ENCODE measurements at places on chromosomes 6 and 20.
A peak's percentile ranks its signal among the peaks of the same experiment; 100 is the strongest.

GRCh38 chr6:146544616-146545182, 1.1 kb downstream of the RAB32 start:
- no peak for DNase-seq

DNA sequence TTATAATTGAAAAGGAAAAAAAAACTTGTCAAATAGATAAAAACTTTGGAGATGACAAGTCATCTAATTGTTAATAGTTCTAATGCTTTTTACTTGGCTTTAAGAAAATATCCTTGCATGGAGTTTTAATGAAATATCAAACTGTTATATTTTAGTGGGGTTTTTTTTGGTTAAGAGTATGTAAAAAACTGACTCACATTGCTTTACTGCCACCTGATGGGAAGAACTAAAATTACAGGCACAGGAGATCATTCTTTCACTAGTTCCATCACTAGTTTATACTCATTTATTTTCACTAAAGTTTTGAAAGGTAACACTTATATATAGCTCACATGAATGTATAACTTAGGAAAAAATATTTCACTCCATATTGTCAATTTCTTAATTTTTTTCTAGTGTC, 309.1 kb downstream of the LMBRD1 start:
- DNase-seq = no peak

- DNase-seq = no peak
Measured at GRCh38 chr6:30782425-30783014, 38.2 kb upstream of the IER3 start.

GRCh38 chr20:53915446-53916172, 154.8 kb downstream of the BCAS1 start:
- peak; percentile 98 for DNase-seq

- DNase-seq = no peak
Measured at GRCh38 chr6:14092316-14092715, 25.3 kb upstream of the CD83 start.

DNA sequence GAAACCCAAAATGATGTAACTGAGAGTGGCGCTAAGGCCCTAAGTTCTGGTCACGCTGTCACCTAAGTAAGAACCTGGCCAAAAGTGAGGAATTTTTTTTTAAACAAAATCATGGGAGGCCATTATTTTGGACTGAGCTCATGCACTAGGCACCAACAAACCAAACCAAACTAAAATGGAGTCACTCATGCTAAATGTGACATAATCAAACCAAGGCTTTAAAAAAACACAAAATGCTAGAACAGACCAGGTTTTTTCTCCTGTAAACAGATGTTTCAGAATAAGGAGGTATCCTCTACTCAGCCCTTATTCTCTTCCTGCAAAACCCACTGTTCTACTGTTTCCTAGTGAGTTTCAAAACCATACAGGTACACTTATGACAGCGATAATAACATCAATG, 1.1 kb upstream of the C6orf89 start:
- DNase-seq = no peak

DNA sequence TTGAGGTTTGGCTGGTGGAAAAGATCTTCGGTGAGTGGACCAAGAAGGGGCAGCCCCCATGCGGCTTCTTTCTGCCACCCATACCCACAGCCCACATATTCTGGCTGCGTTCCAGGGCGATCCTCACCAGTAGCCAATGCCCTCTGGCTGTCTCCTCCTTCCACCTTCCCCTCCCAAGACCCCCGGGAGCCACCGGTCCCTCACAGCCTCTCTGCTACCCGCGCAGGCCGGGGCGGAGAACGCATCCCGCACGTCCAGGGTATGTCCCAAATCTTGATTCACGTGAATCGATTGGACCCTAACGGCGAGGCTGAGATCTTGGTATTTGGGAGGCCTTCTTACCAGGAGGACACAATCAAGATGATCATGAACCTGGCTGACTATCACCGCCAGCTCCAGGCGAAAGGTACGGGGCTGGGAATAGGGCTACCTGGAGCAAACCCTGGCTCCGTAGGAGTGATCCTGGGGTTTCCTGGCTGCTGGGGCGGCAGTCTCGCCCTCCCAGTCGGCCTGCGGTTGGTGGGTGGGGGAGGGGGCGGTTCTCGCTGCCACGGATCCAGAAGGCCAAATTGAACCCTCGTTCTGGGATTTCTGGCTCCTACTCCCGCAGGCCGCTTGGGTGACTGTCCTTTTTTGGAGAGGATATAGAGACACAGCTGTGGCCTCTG, 545 bp downstream of the KHDC3L start:
- no peak for DNase-seq

DNA sequence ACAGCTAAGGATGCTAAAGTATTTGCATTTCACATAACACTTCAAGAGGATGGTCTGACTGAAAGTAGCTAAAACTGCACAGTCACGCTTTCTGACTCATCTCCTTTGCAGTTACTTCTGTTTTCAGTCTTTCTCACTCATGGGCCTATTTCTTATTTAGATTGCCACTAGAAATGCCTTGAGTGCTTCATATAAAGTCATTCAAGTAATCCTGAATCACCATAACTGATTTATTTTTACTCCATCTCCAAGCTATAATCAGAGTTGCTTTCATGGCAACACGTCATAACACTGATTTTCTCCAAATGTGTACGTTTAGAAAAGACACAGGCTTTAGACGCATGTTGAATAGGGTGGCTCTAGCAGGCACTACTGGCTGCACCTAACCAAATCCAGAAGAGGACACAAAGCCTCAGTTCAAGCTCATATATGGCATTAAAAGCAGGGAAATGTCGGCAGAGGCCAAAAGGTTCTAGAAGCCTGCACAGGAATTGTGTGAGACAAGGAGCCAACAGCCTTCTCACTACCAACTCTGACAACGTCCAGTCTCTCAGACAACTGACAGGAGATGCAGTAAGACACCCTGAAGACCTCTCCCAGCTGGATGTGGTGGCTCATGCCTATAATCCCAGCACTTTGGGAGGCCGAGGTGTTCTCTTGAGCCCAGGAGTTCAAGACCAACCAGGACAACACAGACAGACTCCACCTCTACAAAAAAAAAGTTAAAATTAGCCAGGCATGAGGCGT, 64.1 kb upstream of the BEND6 start:
- DNase-seq = no peak
